ENCODE measurements at places on chromosomes 1 and 21.

- no peak for DNase-seq
Measured at GRCh38 chr1:89987159-89987819, 7.6 kb upstream of the ZNF326 start.

DNA sequence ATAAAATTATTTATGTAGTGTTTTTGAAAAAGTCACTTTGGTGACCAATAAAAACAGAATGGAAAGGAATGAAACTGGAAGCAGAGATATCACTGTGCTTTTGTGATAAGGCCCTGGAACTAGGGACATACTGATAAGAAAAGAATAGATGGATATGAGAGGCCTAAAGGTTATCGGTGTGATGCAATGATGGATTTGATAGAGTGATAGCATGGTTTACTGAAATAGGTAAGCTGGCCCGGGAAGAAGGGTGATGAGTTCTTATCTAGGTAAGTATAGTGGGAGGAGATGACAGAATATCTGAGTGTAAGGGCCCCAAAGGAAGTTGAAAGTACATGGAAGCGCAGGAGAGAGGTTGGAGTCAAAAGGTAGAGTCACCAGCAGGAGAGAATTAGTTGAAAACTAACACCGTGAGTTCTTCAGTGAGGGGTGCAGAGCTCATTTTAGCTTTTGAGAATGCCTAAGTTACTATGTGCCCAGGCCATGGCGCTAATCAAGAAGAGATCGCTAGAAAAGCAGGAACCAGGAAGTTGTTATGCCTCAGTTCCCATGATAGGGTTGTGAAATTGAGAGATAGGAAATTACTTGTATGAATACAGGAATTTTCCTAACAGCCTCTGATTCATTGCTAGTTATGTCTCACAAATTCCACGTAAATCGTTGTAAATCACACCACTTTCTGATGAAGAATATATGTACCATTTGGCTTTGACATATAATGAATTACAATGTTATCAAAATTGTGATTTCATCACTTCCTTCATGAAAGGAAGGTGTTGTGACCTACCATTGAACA, 115.3 kb downstream of the PLA2G4A start:
- DNase-seq: no peak

DNA sequence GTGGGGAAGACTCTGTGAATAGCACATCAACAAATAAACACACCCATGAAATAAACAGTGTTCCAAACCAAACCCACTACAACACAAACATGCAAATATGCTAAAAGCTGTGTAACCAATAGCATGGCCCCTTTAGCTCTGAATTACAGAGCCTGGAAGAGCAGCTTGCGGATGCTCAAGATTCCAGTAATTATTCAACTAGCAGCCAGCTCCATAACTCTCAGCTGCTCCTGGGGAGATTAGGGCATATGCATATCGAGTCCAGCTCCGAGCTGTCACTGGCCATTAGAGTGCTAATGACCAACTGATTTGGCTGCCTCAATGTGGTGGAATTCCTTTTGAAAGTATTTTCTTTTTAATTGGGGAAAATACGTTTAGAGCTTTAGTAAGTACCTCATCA, 207.1 kb downstream of the HHAT start:
- DNase-seq: no peak

GRCh38 chr21:26843933-26844257, 1.3 kb downstream of the ADAMTS1 start:
- DNase-seq: no peak

DNA sequence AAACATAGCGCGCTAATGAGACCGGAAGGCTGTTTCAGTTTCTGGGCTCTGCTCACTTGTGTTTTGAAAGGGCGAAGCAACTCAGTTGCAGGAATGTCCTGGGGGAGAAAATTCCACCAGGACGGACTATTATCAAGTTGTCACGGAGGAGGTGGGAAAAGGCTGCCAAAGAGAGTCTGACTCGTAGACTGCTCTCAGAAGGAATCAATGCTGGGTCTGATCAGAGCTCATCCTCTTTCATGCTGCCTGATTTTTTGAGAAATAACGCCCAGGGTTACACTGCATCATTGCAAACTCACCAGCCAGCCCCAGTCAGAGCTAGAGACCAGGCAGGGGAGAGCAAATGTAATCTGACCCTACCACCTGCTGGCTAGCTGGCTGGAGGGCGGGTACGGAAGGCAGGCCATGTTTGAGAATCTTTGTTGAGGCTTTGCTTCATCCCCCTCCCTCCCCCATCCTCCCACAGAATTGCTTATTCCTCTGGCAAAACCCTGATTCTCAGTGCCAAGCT, 36.4 kb upstream of the BCL9 start:
- DNase-seq: no peak

DNA sequence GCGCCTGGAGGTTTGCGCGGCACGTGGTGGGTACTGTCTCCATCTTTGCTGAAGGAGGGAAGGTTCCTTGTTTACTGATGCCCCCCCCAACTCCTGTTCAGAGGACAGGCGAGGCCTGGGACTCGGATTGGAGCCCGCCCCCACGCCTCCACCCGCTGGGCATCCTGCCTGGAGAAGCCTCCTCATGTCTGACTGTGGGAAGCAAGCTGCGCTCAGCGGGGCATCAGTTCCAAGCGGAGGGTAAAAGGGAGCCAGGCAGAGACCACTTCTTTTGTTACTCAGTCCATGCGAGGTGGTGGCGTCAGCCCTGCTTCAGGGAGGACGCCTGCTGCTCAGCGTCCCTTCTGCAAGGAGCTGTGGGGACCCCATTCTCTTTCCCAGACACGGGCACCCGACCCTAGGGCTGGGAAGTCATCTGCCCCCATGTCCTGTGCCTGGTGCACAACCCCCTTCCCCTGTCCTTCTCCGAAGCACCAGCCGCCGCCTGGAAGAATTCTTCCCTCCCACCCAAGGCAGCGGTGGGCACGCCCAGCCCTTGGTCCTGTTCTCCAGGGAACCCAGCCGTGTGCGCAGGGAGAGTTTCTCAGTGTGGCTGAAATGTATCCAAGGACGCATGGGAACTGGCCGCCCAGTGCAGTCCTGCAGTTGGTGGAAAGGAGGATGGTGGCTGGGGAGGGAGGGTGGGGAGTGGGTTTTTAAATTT, 414.0 kb downstream of the CAMTA1 start:
- DNase-seq: no peak

DNA sequence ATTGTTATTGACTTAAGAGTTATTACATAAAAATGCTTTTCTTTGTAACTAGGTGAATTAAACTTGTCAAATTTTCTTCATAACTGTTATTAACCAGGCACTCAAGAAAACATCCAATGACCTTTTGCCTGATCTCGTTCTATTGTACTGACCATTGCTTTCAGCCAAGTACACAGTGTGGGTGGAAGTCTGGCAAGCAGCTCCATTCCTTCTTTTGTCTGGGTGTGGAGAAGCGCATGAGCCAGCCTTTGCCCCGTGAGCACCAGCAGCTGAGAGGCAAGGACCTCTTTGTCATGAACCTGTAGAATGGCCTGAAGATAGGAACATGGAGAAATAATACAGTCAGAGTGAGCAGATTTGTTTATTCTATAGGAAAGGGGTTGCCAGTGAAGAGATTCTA, 57.5 kb downstream of the IARS2 start:
- DNase-seq: no peak

GRCh38 chr1:245155272-245156040, 671 bp downstream of the KIF26B start:
- DNase-seq: peak; percentile 20

DNA sequence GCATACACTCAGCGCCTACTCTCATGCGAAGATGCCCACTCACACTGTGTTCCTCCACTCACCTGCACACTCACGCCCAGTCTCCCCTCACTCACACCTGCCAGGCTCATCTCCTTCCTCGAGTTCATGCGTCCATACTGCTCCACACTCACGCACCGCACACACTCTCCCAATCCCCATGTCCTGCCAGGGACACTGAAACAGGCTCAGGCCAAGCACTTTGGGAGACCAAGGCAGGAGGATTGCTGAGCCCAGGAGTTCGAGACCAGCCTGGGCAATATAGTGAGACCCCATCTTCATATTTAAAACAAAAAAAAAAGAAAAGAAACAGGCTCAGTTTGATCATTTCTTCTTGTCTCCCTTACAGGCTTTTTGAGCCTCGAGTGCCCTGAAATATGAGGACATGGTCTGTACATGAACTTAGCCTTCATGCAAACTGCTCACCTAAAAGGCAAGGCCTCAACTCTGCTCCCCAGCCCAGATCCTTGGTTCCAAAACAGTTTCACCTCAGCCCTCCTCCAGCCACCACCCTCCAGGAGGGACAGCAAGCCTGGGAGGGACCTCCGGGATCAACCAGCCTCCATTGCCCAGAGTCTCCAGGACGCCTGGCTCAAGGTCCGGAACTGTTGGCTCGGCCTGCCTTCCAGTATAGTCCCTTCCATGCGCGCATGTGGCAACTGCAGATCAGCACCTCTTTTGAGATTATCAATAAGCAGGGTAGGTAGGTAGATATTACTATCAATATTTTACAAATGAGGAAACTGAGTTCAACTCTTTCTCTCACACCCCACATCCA, 2.4 kb upstream of the PTAFR start:
- DNase-seq: no peak

- no peak for DNase-seq
Measured at GRCh38 chr1:59225594-59226316, 71.1 kb upstream of the FGGY start.

GRCh38 chr1:233606813-233607212, 7.1 kb upstream of the KCNK1 start:
- DNase-seq: no peak

GRCh38 chr21:36499578-36500471, 19.9 kb upstream of the CLDN14 start:
- no peak for DNase-seq

GRCh38 chr1:208431721-208432120, 187.5 kb upstream of the PLXNA2 start:
- no peak for DNase-seq

GRCh38 chr1:89698020-89698560, 65.2 kb downstream of the LRRC8C start:
- DNase-seq: no peak

DNA sequence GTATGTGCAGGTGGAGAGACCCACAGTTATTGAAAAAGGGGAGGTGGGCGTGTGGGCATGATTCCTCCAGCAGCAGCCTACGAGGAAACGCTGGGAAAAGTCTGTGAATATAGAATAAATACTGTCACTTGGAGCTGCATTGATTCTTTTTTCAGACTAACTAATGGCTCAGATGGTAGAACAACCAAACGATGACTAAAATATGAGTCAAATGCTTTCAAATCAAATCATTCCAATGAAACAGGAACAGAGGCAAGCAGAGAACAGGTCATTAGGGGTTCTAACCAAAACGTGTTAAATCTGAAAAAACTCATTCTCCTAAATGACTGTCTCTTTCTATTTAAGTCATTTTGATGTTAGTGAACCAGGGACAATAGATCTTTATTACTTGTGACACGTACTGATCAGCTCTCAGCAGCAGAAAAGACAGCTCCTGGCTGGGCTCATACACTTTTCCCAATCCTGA, 35.1 kb upstream of the SEC16B start:
- no peak for DNase-seq

- DNase-seq: no peak
Measured at GRCh38 chr1:51421964-51422363, 91.6 kb upstream of the TTC39A start.

DNA sequence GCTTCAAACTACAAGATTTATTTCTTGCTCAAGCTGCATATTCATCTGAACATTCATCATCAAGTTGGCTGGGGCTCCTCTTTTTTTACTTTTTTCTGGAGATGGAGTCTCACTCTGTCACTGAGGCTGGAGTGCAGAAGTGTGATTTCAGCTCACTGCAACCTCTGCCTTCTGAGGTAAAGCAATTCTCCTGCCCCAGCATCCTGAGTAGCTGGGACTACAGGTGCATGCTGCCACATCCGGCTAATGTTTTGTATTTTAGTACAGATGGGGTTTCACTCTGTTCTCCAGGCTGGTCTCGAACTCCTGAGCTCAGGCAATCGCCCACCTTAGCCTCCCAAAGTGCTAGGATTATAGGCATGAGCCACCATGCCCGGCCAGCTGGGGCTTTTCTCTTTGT, 88.3 kb upstream of the C1orf105 start:
- DNase-seq: no peak

DNA sequence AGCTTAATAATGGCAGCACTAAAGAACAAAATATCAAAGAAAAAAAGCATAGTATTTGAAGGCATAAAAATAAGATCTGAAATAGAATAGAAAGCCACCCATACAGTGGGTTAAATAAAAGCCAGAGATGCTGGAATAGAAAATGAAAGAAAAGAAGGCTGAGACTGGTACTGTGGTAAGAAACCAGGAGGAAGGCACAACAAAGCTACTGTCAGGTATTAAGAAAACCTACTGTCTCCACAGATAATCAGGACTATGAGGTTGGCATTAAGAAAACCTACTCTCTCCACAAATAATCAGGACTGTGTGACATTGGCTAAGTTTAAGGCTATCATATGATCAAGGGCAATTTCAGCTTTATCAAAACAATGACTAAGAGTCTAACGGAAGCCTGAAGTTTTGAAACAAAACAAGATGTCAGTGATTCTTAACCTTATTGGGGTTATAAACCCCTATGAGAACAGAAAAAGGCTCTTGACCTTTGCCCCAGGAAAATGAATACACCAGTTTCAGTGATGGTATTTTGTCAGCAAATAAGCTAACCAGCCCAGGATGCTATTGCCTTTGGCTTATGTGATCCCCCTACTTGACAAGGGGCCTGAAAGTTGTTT, 24.4 kb downstream of the MCOLN2 start:
- DNase-seq: no peak

GRCh38 chr1:32377541-32378220, 15.3 kb downstream of the TSSK3 start:
- no peak for DNase-seq

DNA sequence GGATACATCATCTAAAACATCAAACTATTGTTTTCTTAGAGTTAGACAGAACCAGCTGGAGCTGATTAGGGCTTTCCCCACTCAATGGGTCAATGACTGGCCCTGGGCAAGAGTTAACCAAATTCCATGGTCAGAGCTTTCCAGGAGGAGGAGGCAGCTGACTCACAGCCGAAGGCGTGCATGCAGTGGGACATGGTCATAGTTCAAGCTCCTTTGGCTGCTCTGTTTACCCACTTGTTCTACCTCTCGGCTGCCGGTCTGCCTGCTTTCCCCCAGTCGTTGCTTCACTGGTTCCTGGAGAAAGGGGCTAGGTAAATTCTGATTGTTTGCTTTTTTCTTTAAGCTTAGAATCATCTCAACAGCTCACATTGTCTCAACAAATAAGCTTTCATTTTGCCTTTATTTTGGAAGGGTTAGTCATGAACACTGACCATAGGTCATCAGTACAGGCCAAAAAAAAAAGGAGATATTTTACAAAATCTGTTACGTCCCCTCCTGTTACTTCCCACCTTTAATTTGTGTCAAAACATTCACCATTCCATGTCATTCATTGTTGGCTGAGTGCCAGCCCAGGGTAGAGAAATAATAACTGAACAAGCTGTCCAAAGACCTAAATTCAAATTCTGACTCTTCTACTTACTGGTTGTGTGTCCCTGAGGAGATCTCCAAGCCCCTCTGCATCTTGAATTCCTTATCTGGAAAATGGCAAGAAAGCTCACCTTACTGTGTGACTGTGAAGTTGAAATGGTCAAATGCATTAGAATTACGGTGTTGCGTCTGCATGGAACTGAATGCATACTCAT, 12.0 kb downstream of the MAB21L3 start:
- no peak for DNase-seq

DNA sequence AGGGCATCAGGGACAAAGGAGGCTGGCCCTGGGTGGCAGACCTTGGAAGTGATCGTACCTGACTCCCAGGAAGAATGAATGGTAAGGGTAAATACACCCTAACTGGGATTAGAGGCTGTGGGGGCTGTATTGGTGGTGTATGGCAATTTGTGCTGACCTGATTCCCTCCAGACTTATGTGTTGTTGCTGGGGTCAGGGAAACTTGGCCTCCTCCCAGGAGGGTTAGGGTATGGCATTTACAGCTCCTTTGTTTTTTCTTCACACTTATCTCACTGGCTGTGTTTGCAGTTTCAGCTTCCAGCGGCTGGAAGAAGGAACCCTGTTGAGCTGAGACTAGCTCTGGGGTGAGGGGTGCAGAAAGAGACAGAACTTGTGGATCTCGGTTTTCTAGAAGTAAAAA, 8.2 kb downstream of the VANGL1 start:
- no peak for DNase-seq
